Heart right ventricle (tissue), 16 donors: ENCODE measurements at places on chromosomes 12 and 14. TPM values are rescaled to one million over a fixed set of nuclear protein-coding genes. Genes with fewer than 3 reads are reported as not detected.

The KRT6C gene
- not detected for total RNA-seq

The CCDC196 gene
- not detected for total RNA-seq

DNA sequence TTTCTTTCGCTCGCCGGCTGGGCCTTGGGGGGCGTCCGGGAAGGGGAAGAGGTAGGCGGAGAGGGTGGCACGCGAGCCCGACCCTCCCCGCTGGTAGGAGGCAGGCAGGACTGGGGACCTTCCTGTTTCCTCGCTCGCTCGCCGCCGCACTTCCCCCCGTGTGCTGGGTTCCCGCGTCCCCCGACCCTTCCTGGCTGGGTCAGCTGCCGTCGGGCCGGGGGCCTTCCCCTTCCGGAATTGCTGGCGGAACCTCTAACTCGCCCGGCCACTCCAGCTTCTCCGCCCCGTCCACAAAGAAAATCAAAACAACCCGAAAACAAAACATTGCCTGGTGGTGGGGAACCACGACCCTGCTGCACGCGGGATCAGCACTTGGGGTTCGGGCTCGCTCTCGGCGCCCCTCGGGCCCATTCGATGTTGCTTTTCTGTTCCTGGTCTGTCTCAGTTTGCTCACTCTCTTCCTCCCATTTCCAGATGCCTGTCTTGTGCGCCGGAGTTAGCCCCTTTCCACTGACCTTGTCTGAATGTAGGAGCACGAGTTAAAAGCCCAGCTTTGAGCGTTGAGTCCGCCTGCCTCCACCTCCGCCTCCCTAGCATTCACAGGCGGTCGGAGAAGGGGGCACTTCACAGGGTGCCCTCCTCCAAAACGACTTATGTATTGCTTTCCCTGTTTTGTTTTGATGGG, 581 bp downstream of the PAPOLA start:
- peak; percentile 61 for DNase-seq

GRCh38 chr14:101861464-101861863, 100.0 kb downstream of the PPP2R5C start:
- DNase-seq = no peak

DNA sequence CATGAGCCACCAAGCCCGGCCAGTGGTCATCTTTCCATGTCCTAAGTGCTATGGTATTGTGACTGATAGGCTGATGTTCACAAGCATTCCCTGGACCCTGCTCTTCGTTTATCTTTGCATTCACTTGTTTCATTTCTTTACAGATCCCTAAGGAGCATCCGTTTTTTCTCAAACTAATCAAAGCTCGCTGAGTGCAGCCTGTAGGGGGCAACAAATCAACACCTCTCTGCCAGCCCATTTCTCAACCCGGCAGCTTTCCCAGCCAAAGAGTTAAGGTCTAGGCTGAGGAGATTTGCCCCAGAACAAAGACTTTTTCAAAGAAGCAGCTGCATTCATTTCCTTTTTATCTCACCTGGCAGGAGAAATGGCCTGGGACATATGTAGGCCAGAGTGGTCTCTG, 12.1 kb downstream of the SIRT4 start:
- no peak for DNase-seq

DNA sequence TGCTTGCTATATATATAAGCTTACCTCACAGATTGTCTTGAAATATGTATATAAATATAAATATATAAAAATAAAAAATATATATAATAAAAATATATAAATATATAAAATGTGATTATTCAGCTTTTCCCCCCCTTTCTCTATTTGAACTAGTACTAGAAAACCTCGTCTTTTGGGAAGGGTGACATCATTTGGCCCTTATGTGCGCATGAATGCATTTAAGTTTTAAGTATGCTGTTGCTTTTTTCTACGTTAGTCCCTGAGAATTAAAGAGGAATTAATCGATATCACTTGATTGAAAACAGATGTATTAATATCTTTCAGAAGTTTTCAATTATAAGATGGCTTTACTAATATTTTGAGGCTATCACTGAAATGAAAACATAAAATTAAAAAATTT, 69.9 kb downstream of the RAD51B start:
- DNase-seq = no peak

GRCh38 chr12:28893856-28894255, 255.2 kb upstream of the FAR2 start:
- no peak for DNase-seq

DNA sequence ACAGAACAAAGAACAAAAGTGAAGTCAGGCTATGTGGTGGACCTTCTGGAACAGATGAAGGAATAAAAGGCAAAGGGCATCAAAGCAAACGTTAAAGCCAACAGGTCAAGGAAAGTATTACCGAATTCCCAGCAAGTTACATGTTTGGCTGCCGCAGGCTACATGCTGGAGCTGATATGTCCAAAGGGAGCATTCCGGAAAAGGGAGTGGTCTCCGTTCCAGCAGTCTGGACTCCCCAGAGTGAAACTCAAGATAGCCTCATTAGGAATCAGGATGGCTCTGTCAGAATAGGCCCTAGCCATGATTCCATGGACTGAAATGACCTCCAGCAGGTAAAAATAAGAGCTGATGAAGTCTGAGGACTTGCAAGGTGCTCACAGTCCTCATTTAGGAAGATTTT, 379.8 kb upstream of the PRICKLE1 start:
- DNase-seq = peak; percentile 78
